ENCODE measurements at places on chromosomes 3 and 15.

DNA sequence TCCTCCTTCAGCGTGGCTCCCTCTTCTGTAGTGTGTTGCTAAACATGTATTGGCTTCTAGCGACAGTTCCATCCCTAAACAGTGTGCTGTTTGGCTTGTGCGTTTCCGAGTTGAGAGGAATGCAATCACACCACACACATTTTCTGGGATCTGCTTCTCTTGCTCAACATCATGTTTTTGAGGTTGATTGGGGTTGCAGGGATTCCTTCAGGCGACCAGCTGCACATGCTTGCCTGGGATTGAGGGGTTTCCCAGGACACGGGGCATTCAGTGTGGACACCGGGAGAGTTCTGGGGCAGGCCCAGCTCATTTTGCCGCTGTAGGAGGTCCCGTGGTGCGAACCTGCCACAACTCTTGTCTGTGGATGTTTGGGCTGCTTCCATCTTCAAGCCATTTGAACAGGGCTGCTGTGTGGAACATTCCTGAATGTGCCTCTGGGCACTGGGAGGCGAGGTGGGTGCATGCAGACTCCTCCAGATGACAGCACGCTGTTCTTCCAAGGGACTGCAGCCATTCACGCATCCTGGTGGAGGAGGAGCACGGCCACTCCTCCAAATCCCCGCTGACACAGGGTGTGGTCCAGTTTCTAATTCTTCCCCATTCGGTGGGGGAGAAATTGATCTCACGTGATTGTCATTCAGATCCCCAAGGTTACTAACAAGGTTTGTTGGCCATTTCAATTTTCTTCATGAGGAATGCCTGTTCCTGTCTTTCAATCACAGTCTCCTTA lies 82.8 kb downstream of the PLXNA1 start:
- no peak for DNase-seq

- no peak for DNase-seq
Observed at GRCh38 chr3:2246873-2247648, 148.4 kb downstream of the CNTN4 start.

- no peak for DNase-seq
Observed at GRCh38 chr15:66654739-66655375, 47.2 kb upstream of the SMAD6 start.

DNA sequence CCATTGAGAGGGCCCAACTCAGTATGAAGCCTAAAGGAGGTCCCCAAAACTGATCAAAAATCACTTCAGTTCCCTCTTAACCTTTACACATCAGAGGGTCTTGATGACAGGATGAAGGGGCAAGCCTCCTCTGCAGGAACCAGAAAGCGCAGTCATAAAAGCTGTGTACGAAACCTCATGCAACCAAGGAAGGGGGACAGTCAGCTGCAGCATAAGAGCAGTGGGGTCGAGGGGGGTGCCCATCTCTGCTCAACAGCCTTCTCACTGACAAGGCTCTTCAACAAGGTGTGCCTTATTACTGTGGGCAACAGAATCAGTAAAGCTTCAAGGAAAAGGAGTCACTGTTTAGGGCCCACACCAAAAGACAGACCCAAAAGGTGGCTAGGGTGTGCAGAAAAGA lies 3.9 kb downstream of the POC1A start:
- no peak for DNase-seq

- no peak for DNase-seq
Observed at GRCh38 chr3:86801066-86801465, 189.9 kb downstream of the VGLL3 start.

DNA sequence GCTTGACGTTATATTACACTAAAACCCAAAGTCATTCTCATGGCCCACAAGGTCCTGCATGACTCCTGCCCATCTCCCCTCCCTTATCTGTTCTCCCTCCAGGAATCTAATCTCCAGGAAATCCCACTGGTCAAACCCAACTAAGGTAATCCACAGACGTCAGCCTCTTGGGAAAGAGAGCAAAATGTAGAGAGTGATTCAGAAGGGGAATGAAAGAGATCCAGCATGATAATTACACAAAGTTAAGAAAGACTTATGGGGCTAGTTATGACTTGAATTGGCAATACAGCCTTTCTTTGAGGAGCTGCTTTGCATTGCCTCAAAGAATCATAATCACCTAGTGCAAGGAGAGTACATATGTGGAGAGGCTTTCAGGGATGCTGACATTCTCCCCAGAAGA lies 137.8 kb upstream of the MYRIP start:
- no peak for DNase-seq

DNA sequence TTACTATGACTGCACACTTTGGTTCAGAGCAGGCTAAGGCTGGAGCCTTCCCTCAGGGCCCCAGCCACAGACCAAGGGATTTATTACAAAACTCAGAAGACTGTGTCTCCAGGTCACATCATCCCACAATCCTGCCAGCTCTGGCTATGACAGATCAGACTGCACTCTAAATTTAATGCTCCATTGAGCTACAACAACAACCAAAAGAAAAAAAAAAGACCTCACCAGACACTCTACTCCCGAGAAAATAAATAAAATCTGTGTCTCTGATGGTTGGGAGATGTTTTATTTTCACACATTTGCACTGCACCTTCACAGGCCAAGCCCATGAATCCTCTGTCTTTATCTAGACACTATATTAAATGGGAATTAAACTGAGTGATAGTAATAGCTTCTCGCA lies 50.8 kb upstream of the CTNNB1 start:
- DNase-seq = no peak

GRCh38 chr3:42852441-42852840 lies 23.2 kb downstream of the CYP8B1 start:
- no peak for DNase-seq

- DNase-seq = no peak
Observed at GRCh38 chr3:23894254-23895061, 22.3 kb downstream of the NKIRAS1 start.

DNA sequence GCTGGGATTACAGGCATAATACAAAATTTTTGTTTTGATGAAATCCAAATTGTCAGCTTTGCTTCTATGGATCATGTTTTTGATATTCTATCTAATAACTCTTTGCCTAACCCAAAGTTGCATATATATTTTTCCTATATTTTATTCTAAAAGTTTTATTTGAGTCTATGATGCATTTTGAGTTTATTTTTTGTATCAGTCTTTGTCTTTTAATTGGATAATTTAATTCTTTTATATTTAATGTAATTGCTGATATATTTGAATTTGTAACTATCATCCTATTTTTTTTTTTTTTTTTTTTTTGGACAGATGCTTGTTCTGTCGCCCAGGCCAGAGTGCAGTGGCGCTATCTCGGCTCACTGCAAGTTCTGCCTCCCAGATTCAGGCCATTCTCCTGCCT lies 19.7 kb upstream of the DENND4A start:
- no peak for DNase-seq

DNA sequence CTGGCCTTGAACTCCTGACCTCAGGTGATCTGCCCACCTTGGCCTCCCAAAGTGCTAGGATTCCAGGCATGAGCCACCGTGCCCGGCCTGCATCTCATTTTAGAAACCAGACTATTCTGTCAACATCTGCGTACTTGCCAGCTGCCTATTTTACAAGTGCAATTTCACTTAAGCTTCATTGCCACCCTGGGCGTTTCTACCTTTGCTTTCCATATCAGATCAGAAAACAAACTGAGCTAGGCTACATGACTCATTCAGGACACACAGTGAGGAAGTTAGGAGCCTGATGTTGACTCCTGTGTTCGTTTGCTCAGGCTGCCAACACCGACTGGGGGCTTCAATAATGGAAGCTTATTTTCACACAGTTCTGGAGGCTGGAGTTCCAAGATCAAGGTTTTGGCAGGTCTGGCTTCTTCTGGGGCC lies 42.3 kb upstream of the KLHL25 start:
- DNase-seq = no peak

DNA sequence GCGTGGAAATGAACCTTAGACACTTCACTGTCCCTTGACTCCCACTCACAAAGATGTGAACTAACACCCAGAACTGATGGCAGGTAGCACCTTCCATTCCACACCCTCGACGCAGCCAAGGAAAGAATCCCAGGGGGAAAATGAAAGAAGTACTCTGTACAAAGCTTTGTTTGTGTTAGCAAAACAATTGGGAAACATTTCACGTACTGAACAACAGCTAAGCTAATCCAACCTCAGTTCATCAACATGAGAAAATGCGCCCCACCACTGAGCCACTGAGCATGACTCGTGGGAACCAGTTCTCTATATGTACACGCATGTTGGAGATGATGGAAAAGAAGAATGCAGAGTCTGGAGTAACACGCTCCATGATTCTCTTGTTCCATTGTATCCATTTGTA lies 32.0 kb downstream of the CORO2B start:
- DNase-seq = no peak

GRCh38 chr3:115814778-115815380 lies 191.6 kb downstream of the GAP43 start:
- peak; percentile 57 for DNase-seq

Measured in stimulated activated CD8-positive, alpha-beta memory T cell treated with anti-CD3 and anti-CD28 coated beads, Interleukin-12 subunit alpha, Interleukin-12 subunit beta, amount 100 ng/mL, for 1 hour (primary cell).